Activated CD4-positive, alpha-beta T cell treated with anti-CD3 and anti-CD28 coated beads, Interleukin-2, amount 10 ng/mL, durations not matched to agents 7 days and 5 days (primary cell): ENCODE measurements at places on chromosomes 3 and 15.

- no peak for DNase-seq
Observed at GRCh38 chr3:77620009-77620408, 580.1 kb downstream of the ROBO2 start.

DNA sequence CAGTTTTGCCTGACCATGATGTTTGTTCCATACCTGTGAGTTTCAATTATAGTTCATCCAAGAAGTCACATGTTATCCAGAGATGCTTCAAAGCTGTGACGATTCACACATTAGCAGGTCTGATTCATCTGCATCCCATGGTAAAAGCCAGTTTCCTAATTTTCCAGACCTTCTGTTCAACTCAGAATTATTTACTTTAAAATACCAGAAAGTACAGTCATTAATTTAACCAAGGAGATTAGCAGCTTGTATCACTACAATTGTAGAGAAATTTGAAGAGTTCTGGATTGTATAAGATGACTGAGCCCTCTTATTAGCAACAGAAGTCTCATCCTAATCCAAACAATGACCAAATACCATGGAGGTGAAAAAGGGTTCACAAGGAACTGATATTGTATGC lies 76.1 kb upstream of the THBS1 start:
- DNase-seq, result no peak

GRCh38 chr3:31188112-31188511 lies 293.7 kb upstream of the GADL1 start:
- no peak for DNase-seq

GRCh38 chr3:120101624-120102023 lies 7.4 kb upstream of the GSK3B start:
- no peak for DNase-seq

DNA sequence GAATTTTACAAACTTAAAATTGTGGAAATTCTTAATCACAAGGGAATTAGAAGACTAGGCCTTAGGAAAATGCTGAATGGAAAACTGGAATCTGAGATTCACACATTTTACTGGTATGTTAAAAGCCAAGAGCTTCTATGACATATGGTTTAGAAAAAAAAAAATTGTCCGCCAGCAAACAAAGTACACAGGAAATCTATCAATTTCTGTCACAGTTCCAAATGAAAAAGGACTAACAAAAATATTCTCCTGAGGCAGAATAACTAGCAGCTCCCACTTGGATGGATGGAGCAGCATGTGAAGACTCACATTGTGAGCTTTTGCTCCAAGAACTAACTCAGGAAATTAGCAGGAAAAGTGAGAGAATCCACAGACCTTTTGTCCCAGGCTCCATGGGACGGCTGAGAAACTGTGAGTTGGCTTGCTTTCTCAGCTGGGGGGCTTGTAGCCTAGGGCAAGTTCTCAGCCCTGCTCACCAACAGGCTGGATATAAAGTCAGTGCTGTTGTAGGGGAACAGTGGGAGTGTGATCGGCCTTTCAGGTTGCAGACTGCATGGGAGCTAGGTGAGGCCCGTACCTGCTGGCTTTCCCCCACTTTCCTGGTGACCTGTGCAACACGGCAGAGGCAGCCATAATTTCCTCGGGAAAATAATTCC lies 731.1 kb upstream of the SGO1 start:
- no peak for DNase-seq

GRCh38 chr3:112818289-112818688 lies 28.4 kb downstream of the CD200R1L start:
- DNase-seq, result no peak

DNA sequence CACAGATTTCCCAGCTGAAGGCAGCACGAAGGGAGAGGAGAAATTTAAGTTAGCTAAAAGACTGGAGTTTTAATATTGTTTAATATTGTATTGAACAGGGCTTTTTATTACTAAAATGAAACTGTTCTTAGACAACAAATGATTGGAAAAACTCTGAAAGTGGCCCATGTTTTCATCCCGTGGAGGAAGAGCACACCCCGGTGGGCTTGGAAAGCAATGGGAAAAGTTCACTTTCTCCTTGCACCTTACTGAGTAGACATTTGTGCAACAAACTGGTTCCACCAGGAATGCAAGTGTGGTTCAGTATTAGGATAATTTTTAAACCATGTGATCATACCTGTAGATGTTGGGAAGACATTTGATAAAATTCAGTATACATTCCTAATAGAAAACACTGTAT lies 8.2 kb upstream of the ESYT3 start:
- no peak for DNase-seq

- no peak for DNase-seq
Observed at GRCh38 chr3:194357681-194358080, 6.6 kb upstream of the CPN2 start.

- DNase-seq, result no peak
Observed at GRCh38 chr3:7328339-7328738, 467.4 kb downstream of the GRM7 start.
